ENCODE measurements at places on chromosomes 4 and X.

- no peak for DNase-seq
These were observed 136.9 kb upstream of the ZIC3 start for GRCh38 chrX:137428766-137429591.

DNA sequence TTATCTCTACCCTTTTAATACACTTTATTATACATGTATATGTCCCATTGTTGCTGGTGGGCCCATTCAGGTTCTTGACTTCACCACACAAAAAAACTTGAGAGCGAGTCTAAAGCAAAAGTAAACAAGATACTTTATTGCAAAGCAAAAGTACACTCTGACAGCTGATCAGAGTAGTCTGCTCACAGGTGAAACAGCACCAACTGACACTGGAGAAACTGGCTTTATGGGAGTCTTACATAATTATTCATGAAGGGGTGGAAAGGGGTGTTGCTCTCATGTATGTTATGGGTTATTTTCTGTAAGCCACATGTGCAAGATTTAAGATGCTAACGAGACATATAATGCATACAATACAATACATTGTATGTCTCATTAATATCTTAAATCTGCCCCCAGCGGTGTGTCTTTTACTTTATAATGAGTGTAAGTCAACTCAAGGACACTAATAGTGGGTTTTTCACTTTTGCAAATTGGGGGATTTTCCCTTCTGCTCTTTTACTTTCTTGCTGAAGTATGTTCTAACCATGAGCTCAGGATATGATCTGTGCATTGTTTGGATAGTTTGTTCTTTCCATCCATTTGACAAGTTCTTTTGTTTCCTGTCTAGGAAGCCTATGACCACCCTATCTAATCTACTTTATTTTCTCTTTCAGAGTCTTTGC, 256.1 kb upstream of the ITM2A start:
- no peak for DNase-seq

DNA sequence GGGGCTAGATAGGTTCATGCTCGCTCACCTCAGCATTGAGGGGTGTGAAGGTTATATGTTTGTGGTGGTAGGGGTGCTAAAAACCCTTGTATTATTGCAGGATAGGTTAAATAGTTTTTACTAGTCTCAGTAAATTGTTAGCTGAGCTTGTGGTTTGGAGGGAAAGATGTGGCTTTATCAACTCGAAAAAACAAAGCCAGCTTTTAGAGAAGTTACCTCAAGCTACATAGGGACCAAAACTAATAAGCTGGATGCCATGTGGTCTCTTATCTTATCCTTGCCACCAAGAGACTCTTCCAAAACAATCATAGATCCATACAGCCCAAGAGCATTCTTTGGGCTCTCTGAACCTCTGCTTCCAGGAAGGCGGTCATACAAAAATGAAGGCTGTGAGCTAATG, 29.2 kb downstream of the MSN start:
- DNase-seq, result no peak

DNA sequence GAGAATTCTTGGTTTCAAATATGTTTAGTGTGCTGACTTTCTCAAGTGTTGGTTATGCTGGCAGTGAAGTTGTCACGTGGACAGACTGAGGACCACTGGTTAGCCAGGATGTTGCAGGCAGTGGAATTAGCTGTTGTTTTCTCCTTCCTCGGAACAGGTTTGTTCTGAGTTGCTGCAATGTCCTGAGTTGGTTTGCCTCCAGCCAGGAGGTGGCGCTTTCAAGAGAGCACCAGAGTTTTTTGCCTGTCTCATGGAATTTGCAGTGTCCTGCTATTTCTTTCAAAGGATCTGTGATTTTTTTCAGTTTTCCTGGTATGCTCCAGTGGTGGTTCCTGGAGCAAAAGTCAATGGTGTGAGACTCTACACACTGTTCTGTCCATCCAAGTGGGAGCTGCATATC, 158.1 kb upstream of the CXorf66 start:
- no peak for DNase-seq

- no peak for DNase-seq
These were observed 158.4 kb downstream of the PPP3CA start for GRCh38 chr4:101188906-101189305.

DNA sequence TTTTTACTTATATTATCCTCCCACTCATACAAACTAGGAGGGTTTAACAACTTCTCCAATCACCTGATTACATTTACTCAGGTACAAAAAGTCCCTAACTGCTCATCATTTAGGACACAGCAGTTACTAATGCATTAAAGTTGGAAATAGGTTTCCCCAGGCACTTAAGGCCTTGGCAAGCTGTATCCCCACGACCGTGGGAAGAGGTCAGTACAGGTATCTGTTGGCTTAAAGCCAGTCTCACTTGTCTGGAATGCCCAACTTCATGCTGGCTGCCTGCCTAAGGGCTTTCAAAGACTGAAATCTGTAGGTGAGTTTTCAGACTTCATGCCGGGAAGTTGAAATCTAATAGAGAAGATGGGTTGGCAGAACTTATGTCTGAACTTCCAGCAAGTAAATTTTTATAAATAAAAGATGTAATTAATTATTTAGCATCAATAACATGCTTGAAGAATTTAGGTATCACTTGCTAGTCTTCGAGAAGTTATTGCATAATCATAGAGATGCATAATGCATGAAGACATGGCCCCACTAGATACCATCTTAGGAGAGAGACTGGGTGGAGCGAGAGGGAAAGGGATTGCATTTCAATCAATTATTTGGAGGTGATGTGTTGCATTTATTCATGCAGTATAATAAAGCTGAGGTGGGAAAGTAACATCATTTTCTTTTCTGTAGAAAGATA, 54.2 kb downstream of the SCD5 start:
- DNase-seq, result no peak

DNA sequence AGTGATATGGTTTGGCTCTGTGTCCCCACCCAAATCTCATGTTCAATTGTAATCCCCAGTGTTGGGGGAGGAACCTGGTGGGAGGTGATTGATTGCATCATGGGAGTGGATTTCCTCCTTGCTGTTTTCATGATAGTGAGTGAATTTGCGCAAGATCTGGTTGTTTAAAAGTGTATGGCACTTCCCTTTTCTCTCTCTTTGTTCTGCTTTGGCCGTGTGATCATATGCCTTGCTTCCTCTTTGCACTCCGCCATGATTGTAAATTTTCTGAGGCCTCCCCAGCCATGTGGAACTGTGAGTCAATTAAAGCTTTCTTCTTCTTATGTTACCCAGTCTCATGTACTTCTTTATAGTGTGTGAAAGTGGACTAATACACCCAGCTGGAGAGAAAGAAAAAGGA, 113.0 kb upstream of the AADAT start:
- no peak for DNase-seq

GRCh38 chrX:2677764-2678163, 13.3 kb upstream of the CD99 start:
- DNase-seq, result no peak

DNA sequence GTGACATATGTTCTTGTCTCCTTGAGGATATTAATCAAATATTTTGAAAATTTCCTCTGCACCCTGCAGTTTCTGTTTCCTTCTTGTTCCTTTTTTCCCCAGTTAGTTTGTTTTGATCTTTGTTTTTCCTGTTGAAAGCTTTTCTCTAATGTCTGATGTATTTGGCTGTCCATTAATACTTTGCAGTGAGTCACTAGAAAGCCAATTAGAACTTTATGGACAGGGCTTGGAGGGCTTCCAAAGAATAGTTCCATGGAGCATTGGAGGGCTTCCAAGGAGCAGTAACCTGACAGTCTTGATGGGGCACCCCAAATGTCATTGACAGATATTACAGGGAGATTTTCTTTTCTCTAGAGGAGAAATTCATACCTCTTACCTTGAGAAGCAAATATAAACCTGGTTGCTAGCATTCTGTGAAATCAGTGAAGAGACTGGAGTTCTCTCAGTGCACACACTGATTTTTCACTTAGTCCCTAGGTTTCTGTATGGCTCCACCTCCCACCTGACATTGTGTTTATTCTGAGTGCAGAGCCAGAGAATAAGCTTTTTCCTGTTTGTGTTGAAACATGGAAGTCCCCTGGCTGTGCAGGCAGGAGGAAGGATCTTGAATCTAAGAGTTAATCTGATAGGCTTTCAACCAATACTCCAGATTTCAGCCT, 26.5 kb downstream of the SPARCL1 start:
- DNase-seq, result no peak

DNA sequence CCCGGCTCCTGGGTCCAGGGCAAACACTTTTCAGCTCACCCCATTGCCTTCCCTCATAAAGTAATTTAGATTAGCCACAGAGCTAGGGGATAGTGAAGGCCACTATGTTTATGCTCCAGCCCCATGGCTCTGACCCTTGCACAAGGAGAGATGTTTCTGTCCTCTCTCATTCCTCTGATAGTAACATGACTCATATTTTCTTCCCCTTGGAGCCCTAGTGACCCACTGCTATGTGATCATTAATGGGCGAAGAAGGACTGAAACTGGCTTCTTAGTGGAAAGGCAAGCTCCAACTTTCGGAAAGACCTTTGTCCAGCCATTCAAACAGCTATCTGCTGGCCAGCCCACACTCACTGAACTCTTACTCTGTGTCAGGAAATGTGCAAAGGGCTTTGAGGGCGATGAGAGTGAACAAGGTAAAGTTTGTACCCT, 12.3 kb downstream of the CLDN2 start:
- DNase-seq, result no peak

- DNase-seq, result no peak
These were observed 505.8 kb downstream of the KLHL13 start for GRCh38 chrX:117610806-117611205.

- no peak for DNase-seq
These were observed 1.6 kb downstream of the SEPTIN11 start for GRCh38 chr4:76950956-76951671.

- DNase-seq, result no peak
These were observed 59.9 kb downstream of the DIPK2B start for GRCh38 chrX:45140812-45141211.

DNA sequence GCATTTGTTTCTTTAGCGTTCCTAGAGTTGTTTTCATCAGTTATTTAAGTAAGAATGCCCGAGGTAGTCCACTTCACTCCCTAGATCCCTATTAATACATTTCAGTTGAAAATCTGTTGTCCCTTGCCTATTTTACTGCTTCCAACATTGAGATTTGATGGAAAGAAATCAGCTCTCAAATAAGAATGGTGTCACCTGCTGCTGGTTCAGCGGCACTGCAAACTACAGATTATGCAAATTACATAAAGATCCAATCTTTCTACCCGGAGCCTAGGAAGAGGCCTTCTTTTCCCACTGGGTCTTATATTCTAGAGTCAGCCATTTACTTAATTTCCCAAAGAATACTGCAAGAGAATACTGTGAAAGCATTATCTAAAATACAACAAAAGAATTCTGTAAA, 597.6 kb upstream of the MAGEB2 start:
- DNase-seq, result no peak

DNA sequence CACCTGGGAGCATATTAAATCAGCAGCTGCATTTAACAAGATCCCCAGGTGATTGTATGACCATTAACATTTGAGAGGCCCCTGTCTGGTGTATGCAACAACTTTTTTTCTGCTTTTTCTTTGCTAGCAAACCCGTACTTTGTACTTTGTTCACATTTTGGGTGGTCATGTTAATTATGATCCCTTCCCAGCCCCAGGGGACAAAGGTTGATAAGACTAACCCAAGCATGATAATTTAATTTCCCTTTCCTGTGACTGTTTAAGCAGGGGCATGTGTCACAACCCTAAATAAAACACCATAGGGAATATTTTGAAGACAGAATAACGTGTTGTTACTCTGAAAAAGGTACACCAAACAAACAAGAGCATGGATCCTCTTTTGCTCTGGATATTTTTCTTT, 332.0 kb downstream of the PCDH18 start:
- DNase-seq, result no peak

DNA sequence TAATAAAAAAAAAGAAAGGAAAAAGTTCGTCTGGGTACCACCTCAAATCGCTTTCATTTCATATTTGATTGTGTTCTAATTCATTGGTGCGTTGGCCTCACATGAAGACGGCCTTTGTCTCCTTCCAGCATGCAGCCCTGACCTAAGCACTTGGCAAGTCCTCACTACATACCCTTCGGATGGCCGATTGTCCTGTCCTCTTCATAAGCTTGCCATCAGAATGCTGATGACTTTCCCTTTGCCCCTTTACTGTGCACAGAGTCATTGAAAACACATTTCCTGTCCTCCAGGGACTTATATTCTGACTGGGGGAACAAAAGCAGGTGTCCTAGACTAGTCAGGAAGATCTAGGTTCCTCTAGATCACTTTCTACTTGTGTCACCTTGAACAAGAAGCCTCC, 43.0 kb downstream of the RTL5 start:
- DNase-seq, result no peak

- DNase-seq, result no peak
These were observed 208.8 kb downstream of the OR13H1 start for GRCh38 chrX:131752493-131753198.

- DNase-seq, result no peak
These were observed 126.6 kb downstream of the NPNT start for GRCh38 chr4:106021737-106022410.

- DNase-seq, result no peak
These were observed 311.6 kb downstream of the GALNTL6 start for GRCh38 chr4:172124656-172125308.

- no peak for DNase-seq
These were observed 761.8 kb upstream of the ATOH1 start for GRCh38 chr4:93066749-93067148.

DNA sequence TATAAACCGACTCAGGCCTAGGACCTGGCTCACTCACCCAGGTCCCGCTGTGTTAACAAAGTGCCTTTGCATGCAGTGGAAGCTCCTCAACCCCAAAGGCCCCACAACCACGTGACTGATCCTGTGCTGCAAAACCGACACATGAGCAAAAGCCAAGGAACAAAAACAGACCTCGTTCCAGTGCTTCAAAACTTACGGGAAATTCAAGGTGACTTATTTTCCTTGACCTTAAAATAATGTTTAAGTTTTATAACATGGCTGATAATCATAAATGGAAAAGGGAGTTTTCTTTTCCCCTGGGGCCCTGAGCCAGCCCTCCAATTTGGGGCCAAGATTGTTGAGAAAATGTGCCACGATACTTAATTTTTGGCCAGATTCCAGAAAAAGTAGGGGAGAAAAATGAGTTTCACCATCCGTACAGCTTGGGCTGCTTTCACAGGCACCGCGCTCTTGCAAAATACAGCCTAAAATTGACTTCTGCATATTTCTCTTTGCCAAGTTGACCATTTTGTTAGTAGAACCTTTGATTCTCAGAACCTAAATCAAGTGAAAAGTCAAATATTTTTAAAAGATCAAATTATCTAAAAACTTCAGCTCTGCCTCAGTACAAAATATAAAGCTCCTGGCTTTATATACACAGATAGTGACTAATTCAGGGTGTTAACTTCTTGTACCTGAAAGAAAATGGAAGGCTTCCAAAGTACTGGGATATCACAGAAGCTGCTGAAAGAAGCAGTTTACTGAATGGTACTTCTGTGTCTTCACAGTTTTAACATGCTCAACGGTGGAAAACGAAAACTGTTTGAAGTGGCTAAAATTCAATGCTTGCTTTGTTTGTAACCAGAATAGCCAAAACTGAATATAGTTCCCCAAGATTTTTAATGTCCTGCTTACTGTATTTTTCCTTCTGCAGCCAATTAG, 93.8 kb downstream of the APBB2 start:
- DNase-seq, result no peak

- no peak for DNase-seq
These were observed 3.5 kb downstream of the GLRB start for GRCh38 chr4:157079441-157079840.

GRCh38 chr4:139278912-139279759, 889 bp downstream of the MGARP start:
- no peak for DNase-seq

Measured in stimulated activated CD4-positive, alpha-beta T cell treated with anti-CD3 and anti-CD28 coated beads, Interleukin-12 subunit alpha, Interleukin-12 subunit beta, amount 100 ng/mL, for 4 hours (primary cell).